CD8-positive, alpha-beta memory T cell (primary cell): ENCODE measurements at places on chromosomes 5 and 9. TPM values are rescaled to one million over a fixed set of nuclear protein-coding genes. Genes with fewer than 3 reads are reported as not detected.

GRCh38 chr5:50856401-50857119, 190.1 kb downstream of the PARP8 start:
- DNase-seq = no peak

- DNase-seq = no peak
These were observed 53.6 kb downstream of the LIX1 start for GRCh38 chr5:97088774-97089148.

DNA sequence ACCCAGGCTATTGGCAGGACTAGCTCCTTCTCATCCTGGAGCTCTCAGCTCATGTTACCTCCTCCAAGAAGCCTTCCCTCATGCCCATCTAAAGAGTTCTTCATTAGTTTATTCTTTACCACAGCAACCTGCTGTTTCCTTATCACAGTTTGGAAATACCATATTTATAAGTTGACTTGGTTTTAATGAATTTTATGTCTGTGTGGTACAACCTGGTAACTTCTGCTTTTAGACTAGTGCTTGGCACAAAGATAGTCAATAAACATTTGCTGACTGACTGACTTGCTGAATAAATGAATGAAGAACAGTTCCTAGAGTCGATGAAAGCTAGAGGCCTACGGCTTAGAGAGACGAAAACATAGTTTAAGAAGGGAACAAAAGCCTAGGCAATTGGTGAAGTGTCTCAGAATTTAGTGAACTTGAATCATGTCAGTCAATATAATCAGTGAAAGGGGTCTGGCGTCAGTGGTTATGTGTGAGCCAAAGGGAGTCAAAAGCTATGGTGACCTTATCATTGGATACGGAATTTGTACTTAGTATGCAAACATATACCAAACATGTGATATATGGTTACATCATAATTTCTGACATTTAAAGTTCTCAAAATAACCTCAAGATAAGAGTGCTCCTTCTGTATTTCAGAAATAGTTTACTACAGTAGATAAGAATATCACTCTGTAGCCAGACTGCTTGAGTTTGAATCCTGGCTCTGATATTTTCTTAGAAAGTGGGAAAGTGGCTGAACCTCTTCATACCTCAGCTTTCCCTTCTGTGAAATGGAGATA, 239.5 kb downstream of the MCTP1 start:
- no peak for DNase-seq

DNA sequence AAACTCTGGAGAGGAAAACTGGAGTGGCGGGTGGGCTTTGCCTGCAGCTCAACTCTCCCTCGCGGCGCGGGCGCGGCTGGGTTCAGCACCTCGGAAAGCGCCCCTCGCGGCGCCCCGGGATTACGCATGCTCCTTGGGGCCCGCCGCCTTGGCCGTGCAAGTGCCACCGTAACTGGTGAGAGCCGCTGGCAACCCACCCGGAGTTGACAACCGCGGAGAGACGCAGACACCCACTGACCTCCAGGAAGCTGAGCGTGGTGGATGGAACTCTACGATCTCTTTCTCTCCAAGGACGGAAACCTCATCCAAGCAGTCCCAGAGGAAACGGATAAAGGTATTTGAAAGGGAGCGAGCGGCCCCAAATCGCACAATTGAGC, 194 bp upstream of the RXFP3 start:
- no peak for DNase-seq

DNA sequence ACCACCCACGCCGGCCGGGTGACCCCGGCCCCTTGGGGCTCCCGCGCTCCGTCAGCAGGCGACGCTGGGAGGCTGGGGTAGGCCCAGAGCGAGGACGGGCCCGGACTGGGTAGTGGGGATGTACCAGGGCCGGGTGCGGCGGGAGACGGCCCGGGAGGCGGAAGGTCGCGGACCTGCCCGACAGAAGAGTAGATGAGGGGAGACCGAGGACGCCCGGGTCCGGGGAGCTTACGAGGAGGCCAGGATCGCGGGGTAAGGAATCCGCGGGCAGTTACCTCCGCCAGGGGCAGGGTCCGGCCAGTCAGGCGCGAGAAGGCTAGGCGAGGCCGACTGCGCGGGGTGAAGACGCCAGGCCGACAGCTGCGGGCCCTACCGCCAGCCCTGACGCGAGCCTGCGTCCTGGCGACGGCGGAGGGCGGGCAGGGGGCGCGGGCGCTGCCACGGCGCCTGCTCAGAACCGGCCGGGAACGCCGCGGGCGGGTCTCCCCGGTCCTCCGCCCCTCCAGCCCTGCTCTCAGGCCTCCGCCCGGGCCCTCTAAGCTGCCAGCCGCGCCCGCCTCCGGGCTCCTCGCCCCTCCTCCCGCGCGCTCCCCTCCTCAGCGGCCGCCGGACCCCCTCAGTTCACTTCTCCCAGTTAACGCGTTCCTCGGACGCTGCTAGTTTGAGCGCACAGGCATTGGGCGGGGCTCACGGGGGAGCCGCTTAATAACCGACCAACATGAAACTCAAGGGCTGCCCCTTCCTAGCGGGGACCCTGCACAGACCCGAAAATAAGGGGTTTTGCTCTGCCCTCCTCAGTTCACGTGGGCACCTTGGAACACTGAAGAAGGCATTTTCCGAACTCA, at the start of gene CPLANE1:
TSS of gene CPLANE1 (minus strand) at position 407 of the 845 bp plus-strand sequence. CDS start 1,678 bp downstream, outside the sequence.
- peak; percentile 48 for DNase-seq

DNA sequence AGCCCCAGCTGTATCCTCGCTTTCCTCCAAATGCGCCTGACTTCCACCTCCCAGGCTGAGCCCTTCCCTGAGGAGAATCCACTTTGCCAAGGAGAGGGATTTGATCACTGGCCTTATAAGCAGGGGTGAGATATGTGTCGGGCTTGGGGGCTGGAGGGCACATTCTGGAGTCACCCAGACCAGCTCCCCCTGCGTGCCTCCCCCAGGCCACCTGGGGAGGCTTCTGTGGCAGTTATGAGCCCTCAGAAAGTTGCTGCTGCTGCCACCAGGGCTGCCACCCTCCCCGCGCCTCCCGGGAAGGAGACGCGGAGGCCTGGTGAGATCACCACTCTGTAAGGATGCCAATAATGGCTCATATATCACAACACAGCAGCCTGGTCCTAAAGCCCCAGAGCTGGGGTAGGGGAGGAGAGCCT, 211.5 kb downstream of the PAPPA start:
- no peak for DNase-seq

DNA sequence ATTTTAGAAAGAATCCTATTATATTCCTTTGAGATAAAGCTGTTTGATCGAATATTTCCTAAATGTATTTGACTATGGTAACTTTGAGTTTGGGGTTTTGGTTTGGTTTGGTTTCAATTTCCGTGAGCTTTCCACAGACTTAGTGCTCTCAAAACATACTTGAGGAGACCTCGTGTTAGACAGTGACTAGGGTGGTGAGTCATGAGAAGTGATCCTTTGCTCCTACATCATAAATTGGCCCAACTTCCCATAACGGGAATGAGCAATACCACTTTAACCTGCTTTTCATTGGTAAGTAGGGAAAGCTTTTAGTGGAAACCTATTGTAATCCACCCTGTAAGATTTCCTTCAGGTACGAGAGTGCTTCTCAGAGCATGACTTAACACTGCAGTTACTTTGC, 3.8 kb upstream of the RASEF start:
- no peak for DNase-seq

GRCh38 chr9:126166291-126166690, 160.3 kb upstream of the MVB12B start:
- DNase-seq = no peak

NNT gene
- total RNA-seq = 79.7 TPM
